Putamen (tissue), 1 donor: ENCODE measurements at places on chromosomes 16 and 17.

DNA sequence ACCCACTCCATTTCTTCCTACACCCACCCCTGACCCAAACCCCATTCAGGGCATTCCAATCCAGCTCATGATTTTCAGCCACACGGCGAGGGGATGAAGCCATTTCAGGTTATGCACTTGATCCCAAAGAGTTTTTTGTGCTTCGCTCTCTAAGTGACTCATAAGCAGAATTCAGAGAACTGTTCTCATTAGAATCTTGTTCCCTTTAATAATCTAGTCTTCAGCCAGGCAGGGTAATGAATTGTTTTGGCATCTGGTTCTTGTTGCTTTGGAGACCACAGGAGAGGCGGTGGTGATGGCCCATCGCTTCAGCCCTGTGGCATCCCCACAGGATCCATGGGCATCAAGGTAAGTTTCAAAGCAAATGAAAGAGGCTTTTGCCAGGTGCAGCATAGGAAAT is 4.8 kb upstream of the KRT31 start:
- DNase-seq, result no peak

GRCh38 chr17:63916566-63917185 is 2.0 kb downstream of the GH1 start:
- no peak for DNase-seq

GRCh38 chr17:31444026-31444425 is 52.6 kb downstream of the RAB11FIP4 start:
- peak; percentile 81 for DNase-seq

GRCh38 chr16:73056448-73056847 is 8.5 kb upstream of the ZFHX3 start:
- no peak for DNase-seq

- DNase-seq, result no peak
These were observed 651.8 kb upstream of the GOT2 start for GRCh38 chr16:59385959-59386358.

DNA sequence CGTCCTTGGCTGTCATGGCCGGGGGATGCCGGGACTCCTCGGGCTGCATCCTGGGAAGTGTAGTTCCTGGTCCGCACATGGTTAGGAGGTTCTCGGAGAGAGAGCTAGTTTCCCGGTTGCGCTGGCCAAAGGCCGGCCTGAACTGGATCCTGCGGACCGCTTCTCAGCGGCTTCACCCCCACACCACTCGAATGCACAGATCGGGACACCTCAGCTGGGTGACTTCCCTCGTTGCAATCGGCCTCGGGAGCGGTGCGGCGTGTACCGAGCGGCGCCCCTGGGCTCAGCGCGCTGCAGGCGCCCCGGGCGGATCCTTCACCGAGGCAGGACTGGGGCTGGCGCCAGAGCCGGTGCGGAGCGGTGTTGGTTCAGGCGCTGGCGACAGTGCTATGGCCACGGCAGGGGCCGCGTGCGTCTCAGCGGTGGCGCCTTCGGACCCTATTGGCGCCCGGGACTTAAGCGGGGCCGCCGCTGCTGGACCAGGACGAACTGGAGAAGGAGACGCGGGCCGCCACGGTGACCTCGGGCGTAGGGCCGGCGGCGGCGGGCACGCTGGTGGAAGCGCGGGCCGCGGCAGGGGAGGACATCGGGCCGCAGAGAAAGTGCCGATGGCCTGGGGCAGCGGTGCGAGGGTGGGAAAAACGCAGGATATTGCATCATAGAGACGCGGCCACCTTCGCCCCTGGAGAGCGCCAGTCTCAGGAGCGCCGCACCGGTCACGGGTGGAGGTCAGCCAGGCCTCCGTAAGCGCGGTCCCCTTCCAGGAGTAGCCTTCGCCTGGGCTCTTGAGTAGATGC is 11.4 kb downstream of the ZNF629 start:
- DNase-seq, result peak; percentile 83

DNA sequence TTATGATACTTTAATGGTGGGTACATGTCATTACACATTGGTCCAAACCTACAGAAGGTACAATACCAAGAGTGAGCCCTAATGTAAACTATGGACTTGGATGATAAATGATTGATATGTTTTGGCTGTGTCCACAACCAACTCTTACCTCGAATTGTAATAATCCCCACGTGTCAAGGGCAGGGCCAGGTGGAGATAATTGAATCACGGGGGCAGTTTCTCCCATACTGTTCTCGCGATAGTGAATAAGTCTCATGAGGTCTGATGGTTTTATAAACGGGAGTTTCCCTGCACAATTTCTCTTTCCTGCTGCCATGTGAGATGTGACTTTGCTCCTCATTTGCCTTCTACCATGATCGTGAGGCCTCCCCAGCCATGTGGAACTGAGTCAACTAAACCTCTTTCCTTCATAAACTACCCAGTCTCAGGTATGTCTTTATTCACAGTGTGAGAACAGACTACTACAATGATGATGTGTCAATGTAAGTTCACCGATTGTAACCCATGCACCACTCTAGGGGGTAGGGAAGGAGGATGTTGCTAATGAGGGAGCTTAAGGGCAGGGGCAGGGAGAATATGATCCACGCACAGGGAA is 7.0 kb upstream of the METTL22 start:
- DNase-seq, result no peak

- DNase-seq, result no peak
These were observed 105.8 kb upstream of the GSE1 start for GRCh38 chr16:85507342-85507741.

GRCh38 chr16:86288716-86289294 is 221.5 kb upstream of the FOXF1 start:
- DNase-seq, result no peak

DNA sequence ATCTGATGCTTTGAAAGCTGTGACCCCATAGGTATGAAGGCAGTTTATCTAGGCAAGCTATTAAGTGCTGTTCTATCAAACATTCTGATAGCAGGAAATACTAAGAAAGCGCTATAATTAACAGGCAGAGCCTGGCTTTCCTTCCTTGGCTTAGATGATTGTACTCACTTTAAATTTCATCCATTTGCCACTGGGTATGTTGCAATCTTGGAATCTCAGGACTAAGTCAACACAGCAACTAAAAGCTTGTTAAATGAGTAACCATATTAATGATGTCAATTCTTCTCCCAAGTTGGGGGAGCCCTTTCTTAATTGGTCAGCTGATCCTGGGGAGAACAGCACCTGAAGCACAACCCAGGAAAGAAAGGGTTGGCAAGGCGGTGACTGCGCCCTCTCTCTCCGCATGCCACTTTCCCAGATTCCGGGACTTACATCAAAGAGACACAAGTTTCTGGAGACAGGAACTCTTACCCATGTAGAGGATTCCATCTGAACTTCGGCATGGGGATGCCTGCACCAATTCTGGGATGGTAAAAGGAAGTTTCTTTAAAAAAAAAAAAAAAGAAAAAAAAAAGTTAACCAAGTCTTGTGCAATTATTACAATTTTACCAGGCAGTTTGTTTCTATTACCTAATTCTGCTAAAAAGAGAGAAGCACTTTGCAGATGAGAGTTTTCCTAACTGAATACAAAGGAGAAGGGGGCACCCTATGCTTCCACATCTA is 54.4 kb upstream of the ICAM2 start:
- DNase-seq, result no peak

- no peak for DNase-seq
These were observed at the start of gene KRTAP1-5 for GRCh38 chr17:41026715-41027471. Gene KRTAP1-5 (minus strand): TSS chr17:41027208. CDS start chr17:41027155, 53 bp downstream.

GRCh38 chr16:29316761-29317183 is 89.7 kb downstream of the NPIPB11 start:
- no peak for DNase-seq

DNA sequence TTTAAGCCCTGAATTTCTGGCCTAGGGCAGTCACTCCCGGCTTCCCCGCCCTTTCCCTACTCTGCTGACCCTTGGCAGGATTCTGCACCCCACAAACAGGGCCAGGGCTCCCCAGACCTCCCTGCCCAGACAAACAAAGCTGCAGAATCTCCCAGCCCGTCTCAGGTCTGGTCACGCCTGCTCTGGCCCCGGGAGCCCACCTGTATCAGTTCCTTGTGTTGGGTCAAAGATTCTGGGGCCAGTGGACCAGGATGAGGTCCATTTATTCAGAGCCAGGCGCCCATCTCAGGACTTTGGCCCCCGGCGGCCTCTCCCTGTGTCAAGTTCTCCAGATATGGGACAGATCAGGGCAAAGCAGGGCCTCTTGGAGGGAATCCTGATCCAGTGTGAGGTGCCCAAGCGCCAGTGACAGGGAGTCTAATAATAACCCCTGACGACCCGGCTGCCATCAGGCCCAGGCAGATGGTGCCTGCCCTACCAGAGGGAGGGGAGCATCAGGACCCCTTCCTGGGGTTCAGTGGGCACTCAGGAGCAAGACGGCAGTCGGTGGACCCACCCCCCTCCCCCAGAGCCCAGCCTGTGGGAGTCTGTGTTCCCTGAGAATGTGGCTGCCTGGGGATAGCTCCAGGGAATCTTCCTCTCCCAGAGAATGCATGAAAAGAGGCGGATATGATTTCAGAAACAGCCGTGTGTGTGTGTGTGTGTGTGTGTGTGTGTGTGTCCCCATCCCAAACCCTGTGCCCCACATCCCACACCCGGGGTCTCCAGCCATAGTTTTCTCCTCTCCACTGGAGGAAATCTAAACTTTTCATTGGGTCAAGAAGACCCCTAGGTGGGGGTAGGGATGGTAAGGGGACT is 1.3 kb downstream of the TTYH2 start:
- no peak for DNase-seq

DNA sequence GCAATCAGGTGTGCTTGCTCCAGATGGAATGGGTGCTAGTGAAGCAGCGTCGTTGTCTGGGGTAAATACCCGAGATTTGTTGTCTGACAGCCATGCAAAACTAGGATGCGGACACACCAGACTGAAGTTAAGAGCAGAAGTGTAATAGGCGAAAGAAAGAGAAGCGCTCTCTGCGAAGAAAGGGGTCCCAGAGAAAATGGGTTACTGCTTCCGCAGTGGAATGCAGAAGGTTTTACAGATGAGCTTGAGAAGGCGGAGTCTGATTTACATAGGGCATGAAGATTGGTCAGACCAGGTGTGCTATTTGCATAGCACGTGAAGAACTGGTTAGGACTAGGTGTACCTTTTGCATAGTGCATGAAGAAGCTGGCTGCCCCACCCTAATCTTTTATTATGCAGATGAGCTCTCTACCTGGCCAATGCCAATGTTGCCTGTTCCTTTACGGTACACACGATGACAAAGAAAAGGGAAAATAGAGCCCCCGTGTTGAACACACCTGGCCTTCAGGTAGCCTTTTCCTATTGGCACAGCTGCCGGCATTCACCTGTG is 32.0 kb upstream of the SNN start:
- DNase-seq, result no peak

DNA sequence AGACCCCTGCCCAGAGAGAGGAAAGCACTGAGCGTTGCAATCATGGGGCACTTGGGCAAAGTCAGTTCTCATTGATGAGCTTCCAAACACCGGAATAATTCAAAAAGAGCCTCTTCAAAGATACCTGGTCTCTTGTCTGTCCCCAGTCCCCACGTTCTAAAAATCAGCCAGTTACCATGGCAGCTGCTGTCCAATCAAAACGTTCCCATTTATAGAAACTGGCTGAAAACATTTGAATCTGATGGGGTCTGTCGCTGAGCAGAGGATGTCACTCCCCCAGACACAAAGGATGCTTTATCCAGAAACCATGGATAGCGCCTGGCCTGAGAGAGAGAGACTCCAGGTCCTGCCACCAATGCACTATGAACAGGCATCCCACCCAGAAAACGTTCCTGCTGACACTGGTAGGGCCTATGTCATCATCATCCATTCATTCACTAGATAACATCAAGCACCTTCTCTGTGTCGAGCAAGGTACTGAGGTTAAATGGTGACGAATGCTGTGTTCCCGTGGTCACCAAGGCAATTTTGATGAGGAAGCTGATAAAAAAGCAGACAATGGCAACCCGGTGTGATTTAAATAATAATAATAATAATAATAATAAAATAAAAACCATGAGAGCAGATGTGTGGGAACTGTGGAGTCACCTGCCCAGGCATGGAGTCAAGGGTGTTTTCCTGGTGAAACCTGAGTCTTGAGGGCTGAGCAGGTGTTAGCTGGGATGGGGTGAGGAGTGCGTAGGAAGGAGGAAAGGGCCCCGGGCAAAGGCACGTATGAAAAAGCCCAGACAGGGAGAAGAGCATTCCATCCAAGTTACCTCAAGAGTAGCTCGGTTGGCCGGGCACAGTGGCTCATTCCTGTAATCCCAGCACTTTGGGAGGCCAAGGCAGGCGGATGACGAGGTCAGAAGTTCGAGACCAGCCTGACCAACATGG is 19.0 kb upstream of the CALB2 start:
- DNase-seq, result no peak
